Activated CD4-positive, alpha-beta T cell treated with anti-CD3 and anti-CD28 coated beads, Interleukin-2, amount 50 U/mL, for 4 hours (primary cell): ENCODE measurements at places on chromosomes 6 and 20.
A peak's percentile ranks its signal among the peaks of the same experiment; 100 is the strongest.

DNA sequence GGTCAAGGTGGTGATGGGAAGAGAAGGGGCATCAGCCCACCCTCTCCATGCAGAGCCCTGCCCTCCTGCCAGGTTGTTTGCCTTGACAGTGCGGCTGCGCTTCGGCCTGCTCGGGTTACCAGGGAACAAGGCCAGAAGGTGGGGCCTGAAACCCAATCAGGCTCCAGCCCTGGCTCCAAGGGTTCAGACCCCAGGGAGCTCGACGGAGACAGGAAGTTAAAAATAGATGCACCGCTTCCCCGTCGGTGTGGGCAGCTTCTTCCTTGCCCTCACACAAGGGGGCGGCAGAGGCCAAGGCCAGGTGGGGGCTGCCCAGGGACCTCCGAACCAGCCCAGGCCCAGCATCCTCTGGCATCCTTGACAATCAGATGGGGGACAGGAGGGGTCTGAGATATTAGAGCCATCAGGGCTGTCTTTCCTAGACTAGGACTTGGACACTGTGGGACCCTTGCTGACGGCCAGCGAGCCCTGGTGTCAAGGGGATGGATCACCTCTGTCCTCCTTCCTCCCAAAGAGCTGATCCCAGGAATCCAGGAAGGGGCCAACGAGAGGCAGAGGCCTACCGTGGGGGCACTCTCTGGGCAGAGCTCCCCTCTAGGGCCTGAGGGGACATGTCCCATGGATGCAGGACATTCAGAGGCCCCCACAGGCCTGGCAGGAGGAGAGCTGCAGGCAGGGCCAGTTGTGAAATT is 65.2 kb downstream of the RIPOR3 start:
- DNase-seq = no peak

DNA sequence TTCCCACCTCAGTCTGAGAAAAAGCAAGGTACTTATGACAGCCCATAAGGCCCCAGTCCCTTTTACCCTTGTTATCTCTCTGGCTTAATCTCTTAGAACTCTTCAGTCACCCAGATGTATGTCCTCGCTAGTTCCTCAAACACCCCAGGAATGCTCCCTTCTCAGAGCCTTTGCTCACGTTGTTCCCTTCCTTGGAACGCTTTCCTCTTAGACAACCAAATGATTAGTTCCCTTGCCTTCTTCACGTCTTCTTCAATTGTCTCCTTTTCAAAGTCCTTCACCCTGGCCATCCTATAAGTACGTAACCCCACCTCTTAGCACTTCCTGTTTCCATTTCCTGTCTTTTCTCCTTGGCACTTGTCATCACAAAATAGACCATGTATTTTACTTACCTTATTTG is 1.1 kb upstream of the APOBEC2 start:
- no peak for DNase-seq

GRCh38 chr6:92681401-92681800 is 738.0 kb downstream of the EPHA7 start:
- no peak for DNase-seq

DNA sequence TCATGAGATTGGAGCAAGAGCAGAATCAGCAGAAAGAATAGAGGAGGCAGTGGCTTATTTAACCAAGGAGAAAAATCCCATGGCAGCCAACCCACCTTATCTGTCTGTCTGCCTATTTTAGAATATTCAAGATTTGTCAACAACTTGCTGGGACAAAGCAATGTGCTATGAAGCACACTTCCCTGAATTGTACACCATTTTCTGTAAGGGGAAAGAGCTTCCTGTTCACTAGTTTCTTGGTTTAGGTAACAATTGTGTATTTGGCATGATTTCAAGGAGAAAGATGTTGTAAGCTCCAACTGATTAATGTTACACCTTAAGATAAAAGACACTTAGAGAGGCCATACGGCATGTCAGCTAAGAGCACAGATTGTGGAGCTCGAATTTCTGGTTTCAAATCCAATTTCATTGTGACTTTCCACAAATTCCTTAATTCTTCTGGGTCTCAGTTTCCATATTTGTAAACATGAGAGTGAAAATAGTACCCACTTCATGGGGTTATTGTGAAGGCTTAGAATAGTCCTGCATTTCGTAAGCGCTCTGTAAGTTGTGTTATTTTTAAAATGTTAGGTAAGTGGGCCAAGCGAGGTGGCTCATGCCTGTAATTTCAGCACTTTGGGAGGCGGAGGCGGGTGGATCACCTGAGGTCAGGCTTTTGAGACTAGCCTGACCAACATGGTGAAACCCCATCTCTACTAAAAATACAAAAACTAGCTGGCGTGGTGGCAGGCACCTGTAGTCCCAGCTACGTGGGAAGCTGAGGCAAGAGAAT is 4.8 kb upstream of the MUC22 start:
- DNase-seq = no peak

DNA sequence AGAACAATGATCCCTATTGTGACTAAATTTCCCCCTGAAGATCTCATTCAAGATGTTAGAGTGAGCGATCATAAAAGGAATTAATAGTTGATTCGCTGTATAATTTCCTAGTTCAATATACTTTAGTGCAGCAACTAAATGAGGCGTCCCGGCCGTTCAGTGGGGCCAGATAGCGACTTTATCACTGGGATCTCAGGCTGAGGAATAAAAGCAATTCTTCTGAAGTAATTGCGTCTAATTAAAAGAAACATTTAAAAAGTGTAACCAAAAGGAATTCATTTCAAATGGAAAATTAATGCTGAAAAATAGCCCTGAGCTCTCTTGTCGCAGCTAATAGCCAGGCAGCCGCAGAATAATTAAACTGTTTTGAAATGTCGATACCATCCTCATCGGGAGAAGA is 82.2 kb upstream of the TOP1 start:
- no peak for DNase-seq

DNA sequence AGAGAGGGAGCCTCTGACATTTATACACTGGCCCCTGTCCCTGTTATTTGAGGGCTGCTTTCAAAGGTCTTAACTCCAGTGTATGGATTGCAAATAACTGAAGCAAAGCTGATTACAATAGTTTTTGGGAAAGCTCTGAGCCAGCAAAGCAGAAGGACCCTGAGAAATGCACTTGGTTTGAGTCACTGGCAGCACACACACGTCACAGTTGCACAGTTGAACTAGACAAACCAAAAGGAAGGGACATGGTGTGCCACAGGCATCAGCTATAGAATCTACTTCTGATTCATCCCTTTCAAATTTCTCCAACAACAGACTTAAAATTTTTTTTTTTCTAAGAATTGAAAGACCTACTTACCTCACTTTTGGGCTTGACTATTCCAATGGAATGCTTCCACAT is 56.4 kb downstream of the SNRNP48 start:
- DNase-seq = no peak

GRCh38 chr6:105992315-105992961 is 93.7 kb upstream of the PRDM1 start:
- peak; percentile 85 for DNase-seq

DNA sequence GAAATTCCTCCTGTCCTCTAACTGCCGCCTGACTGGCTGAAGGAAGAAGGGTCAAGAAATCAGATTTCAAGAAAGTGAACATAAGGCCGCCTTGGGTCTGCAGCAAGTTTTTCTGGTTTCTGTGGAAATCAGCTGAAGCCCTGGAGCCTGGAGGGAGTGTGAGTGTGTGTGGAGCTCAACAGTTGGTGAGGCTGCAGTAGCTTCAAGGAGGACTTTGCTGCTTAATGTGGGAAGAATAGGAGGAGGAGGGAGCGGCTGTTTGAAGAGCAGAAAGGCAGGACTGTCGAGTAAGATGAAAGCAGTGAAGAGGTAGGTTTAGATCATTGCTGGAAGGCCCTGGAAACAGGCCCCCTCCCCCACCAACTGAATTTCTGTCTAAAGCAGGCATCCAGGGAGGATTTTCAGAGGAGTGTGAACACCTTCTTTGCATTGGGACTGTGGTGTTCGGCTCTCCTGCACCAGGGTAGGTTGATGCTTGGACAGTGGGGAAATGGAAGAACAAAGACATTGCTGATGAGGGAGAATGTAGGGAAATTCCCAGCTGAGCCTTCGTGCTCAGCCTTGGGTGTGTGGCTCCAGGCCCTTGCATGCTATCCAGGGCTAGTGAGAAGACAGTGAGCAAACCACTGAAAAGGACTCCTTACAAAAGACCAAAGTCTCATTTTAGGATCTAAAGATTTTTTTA is 79.5 kb upstream of the VSTM2L start:
- DNase-seq = no peak

GRCh38 chr6:155093430-155093829 is 98.3 kb downstream of the TIAM2 start:
- DNase-seq = peak; percentile 28

- DNase-seq = no peak
Observed at GRCh38 chr6:84536885-84537638, 227.3 kb downstream of the TBX18 start.

GRCh38 chr6:7893342-7893741 is 17.2 kb downstream of the TXNDC5 start:
- DNase-seq = no peak

GRCh38 chr20:18404172-18404571 is 62.7 kb downstream of the DZANK1 start:
- no peak for DNase-seq

GRCh38 chr6:106079961-106080762 is 6.0 kb upstream of the PRDM1 start:
- DNase-seq = no peak

GRCh38 chr6:135665935-135666334 is 168.4 kb upstream of the AHI1 start:
- DNase-seq = no peak

DNA sequence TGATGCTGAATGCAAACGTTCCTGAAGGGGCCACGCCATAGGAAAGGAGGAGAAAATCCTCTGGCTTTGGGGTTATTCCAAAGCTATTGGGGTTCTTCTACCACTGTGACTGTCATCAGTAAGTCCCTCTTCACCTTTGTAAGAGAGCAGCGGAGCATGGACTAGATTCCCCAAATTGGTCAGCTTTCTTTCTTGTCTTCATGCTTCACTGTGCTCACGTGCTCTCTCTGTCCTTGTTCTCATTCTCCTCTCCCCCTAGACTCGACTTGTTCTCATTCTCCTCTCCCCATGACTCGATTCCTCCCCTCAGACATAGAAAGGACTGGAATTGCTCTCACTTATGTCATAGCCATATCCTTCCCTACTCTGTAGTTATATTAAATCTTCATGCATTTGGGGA is 54.8 kb upstream of the ADGRG6 start:
- DNase-seq = no peak

DNA sequence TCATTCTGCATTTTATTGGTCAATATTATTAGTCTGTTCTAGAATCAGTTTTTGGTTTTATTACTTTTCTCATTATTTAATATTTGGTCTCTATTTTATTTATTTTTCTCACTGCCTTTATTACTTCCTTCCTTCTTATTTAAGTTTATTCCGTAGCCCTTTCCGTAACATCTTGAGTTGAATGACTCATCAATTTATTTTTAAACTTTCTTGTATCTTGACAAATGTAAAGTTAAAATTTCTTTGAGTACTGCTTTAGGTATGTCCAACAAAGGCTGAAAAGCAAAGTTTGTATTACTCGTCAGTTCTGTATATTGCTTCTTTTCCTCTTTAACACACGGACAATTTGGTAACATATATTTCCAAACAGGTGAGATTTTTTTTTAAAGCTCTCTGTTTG is 192.0 kb downstream of the CD109 start:
- DNase-seq = no peak

GRCh38 chr6:106591111-106591825 is 38.0 kb downstream of the RTN4IP1 start:
- DNase-seq = no peak

GRCh38 chr20:50116368-50116999 is 3.5 kb upstream of the UBE2V1 start:
- no peak for DNase-seq

DNA sequence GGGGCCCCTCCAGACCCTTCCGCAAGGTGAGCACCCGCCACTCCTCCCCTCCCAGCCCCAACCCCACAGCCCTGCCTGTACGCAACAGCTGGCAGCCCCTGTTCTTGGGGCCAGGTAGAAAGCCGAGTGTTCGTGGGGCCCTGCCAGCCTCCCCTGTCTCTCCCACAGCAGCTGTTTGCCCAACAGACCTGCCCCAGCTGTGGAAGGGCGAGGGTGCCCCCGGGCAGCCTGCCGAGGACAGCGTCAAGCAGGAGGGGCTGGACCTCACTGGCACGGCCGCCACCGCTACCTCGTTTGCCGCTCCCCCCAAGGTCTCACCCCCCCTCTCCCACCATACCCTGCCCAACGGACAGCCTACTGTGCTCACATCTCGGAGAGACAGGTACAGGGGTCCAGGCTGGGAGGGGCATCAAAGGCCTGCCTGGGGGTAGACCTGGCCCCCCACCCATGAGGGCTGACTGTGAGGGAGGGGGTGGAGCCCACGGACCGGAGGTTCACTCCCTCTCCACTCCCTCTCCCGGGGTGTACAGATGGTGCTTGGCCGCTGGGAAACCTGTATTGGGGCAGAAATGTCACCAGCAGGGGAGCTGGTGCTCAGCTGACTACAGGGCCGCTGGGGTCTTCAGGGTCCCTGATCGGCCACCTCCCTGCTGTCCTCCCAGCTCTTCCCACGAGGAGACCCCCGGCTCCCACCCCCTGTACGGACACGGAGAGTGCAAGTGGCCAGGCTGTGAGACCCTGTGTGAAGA is 41.1 kb downstream of the FOXP4 start:
- DNase-seq = no peak

DNA sequence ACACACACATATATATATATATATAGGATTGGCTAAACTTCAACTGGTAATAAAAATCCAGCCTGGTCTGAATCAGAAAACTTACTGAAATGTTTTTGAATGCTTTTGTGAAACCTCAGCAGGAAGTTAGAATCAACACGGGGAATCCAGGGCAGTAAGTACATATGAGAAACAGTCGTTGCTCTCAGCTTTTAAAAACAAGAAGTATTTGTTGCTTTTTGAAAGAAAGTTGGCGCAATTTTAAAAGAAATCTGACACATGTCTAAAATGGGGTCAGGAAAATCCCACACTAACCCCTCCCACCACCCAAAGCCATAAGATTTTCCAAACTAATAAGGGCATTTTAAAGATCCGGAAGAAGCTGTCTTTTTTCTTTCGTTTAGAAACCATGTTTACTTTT is 11.5 kb upstream of the CCDC170 start:
- no peak for DNase-seq

DNA sequence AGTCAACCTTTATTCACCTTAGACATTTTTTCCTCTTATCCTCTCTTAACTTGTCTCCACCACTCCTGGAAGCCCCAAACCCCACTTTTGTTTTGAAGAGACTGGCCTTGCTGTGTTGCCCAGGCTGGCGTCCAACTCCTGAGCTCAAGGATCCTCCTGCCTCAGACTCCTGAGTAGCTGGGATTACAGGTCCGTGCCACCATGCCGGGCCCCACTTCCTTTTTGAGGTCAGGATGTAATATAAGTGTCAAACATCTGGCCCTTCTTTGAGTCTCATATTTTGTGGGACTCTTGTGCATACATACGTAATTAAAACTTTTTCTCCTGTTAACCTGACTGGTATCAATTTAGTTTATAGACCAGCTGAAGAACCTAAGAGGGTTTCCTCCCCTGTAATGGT is 1.4 kb upstream of the CDK19 start:
- no peak for DNase-seq
